ENCODE measurements at places on chromosomes 5 and 9.

GRCh38 chr5:1294835-1295649 lies at the start of gene TERT:
TSS of gene TERT (minus strand) at chr5:1295068. CDS start at chr5:1294989, 79 bp downstream.
- no peak for DNase-seq

DNA sequence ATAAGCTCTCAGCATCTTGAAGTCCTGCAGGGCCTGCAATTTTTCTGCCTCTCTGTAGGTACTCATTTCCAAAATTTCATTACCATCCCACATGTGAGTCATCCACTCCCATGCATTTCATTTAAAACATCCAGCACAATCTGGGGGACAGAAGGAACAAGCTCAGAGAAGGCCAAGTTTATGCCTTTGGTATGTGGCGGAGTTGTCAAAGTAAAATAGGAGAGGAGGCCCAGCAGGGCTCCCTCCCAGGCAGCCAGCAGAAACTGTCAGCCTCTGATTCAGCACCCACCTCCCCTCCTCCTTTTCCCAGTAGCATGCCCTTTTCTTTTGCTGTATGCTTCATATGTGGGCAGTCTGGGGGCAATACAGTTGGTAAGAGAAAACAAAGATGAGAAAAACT lies 126.4 kb upstream of the ZNF366 start:
- no peak for DNase-seq

GRCh38 chr9:130680836-130681768 lies 12.5 kb upstream of the EXOSC2 start:
- DNase-seq: peak; percentile 84

DNA sequence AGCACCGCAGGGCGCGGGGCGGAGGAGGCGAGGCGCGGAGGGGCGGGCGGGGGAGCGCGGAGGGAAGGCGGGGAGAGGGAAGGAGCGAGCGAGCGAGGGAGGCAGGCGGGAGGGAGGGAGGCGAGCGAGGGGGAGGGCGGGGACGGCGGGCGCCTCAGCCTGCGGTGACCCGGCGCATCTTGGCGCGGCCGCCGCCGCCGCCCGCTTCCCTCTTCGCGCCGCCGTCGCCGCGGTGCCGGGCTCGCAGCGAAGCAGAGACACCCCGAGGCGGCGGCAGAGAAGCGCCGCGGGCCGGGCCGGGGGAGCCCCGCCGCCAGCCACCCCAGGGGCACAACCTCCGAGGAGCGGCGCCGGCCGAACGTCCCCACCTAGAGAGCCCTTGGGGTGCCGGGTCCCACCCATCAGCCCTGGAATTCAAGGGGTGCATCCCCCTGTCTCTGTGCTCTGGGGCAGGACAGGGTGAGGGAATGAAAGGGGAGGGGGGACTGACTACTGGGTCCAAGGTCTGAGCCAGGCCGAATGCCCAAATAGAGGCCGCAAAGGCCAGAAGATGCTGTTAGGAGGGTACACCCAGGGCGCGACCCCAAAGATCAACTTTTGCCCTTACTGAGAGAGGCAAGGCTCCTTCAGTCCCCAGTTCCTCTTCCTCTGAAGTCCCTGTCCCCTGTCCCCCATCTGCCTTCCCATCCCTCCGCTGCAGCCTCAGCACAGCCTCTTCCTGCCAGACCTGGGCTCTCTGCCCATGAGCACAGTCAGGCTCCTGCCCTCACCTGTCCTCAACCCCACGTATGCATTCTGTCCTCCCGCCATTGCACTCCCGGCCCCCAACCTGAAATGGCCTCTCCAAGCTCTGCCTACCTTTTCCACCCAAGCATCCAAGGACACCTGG lies at the start of gene ADAMTS2:
Gene ADAMTS2, minus strand, starts transcription at position 29 of the 889 bp plus-strand sequence. CDS start 133 bp downstream, outside the sequence.
- DNase-seq: no peak

GRCh38 chr9:85045271-85045670 lies 375.7 kb downstream of the NTRK2 start:
- no peak for DNase-seq

- DNase-seq: no peak
These were observed 514.1 kb upstream of the MEF2C start for GRCh38 chr5:89397096-89397495.
